AG09309 (cell line): ENCODE measurements at places on chromosomes 12 and 14.

DNA sequence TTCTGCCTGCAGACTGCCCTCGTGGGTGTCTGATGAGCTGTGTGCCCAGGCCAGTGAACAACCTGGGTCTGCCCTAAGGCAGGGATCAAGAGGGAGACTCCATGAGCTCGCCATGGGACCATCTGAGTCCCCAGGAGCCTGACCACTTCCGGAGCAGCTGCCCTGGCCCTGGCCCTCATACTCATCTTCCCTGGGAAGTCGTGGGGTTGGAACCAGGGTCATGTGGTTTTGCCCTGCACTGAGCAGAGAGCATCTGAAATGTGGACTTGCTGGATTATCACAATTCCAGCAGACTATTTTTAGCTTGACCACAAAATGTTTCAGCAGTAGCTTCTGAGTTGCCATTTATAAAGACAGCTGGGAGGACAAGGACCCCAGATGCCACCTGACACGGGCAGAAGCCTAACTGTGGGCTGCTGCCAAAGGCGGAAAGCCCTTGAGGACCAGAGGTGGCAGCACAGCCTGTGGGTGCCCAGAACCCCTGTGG is 6.7 kb downstream of the BTBD6 start:
- no peak for DNase-seq

GRCh38 chr14:52402812-52403526 is 88.9 kb downstream of the PTGER2 start:
- DNase-seq, result no peak

DNA sequence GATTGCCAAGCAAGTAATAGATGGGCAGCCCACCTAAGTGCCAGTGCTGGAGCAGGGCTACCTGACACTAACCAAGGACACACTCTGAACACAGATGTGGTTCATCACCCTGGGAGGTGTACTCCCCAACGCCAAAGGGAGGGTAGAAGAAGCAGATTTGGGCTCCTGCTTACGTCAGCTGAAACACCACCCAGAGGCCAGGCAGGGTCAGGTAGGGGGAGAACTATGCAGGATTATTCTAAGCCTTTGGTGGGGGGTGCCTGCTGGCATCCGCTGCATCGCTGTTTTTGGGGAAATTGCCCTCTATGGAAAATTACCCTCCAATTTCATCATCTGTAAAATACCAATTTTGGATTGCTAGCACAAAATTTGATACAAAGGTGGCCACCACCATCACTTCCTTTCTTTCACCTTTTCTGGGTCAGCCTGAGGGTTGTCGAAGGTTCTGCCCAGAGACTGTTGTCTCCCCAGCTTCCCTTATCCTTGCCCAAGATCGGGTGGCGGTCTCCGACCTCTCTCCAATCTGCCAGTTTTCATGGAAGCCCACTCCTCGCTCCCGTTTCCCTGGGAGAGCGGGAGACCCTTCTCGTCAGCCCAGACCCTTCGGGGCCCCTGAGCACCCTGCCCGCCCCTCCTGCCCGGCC is 535 bp downstream of the BIN2 start:
- no peak for DNase-seq

- DNase-seq, result no peak
Measured at GRCh38 chr12:127600211-127600610, 666.8 kb upstream of the TMEM132C start.
